ENCODE measurements at places on chromosomes 6 and 20.

DNA sequence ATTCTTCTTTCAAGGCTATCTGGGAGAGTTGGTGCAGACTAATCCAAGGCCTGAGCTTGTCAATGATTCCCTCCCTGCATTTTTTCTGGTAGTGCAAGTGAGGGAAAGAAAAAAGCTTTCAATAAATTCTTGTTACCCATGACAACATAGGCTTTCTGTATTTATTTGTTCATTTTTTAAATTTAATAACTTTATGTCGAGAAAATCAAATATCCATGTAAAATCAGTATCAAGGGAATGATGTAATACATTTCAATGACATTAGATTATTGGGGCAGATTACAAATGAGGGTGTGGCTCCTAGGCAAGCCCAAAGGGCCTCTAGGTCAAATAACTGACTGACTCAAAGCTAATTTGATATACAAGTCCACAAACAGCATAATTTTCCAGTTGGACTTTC, 104.0 kb downstream of the GJA1 start:
- no peak for DNase-seq

DNA sequence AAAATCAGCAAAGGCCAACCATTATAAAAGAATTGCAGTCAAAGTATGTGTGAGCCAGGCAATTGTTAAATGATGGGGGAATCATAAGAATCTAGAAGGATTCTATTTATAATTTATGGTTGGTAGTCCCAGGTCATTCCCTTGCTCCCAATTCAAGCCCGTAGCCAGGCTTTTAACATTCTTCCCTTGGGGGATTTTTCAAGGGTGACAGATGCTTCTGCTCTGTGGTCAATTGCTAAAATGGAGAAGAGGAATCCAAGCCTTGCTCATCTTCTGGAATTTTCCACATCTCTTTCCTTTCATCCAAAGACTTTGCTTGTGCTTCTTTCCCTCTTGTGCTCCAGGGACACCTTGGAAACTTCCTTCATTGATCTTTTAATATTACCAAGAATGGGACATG, 18.0 kb upstream of the BCAS1 start:
- DNase-seq, result no peak

DNA sequence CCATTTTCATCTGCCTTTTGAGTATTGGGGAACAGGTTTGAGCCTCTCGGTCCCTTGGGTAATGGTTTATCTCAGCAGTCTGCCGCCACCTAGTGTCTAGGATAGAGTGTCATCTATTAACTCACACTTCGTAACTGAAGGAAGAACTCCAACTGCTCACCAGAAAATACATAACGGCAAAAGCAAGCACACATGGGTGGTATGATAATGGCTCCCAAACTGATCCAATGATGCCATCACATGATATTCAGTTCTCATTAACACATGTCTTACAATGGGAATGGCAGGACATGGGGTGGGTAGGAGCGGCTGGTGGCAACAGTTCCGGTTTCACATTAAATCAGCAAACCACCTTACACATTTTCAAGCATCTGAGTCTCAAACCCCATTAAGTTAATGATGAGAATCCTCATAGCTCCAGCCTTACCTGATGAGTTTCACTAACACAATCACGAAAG, 110.7 kb upstream of the PHACTR1 start:
- no peak for DNase-seq

- DNase-seq, result no peak
Measured at GRCh38 chr20:2902291-2902690, 29.0 kb downstream of the PTPRA start.

DNA sequence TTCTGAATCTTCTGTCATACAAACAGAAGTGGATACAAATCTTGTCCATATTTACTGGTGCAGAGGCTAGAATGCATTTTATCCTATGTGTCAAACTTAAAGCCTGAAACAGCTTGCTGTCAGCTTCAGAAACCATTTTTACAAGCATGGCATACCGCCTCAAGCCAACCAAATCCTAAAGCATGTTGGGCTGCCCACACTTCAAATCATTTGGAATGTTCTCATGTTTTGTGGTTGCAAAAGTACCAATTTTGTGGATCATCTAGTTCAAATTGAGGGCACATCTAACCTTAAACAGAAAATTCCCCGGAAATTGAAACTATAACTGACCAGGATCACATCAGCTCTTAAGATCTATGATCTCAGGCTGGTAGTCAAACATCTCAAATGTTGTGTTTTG, 3.2 kb downstream of the GPR63 start:
- no peak for DNase-seq

- no peak for DNase-seq
Measured at GRCh38 chr6:81834141-81834681, 81.7 kb upstream of the TENT5A start.

DNA sequence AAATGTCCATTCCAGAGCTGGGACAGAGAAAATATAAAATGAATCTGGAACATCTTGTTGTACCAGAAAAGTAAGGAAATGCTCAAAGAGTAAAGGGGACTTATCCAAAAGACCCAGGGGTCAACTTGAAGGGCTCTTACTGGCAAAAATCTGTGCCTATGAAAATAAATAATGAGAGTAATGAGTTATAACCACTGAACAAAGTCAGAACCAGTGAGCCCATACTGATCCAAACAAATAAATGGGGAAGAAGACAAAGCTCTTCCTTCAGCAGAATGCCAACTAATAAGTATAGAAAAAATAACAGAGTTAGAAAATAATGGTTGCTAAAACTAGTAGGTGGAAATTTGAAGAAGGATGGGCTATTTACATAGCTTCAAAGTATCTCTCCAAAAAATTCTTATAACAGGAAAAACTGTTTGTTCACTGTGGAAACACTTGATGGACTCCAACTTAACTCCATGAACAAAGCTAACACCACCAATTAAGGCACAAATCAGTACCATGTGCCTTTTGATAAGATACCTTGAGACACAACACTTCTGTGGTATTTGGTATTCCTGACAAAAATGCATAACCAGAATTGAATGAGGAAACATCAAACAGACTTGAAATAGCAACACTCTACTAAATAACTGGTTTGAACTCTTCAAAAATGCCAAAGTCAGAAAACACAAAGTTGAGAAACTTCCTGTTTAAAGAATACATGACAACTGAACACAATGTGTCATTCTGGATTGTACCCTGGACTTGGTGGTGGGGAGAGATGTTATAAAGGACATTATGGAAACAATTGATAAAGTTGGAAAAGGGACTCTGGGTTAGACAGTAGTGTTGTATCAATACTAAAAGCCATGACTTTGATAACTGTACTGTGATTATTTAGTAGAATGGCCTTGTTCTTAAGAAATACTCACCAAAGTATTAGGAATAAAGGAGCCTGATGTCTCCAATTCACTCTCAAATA, 197.5 kb downstream of the ISM1 start:
- DNase-seq, result no peak
